Upper lobe of left lung (tissue), 6 donors: ENCODE measurements at places on chromosomes 1 and 21. TPM values are rescaled to one million over a fixed set of nuclear protein-coding genes. Genes with fewer than 3 reads are reported as not detected.
A peak's percentile ranks its signal among the peaks of the same experiment; 100 is the strongest.

TMEM82 gene
- not detected for total RNA-seq

S100A3 gene
- 2.0 TPM for total RNA-seq

ACTN2 gene
- total RNA-seq, result 1.4 TPM

- peaks cover 16% of the 10 kb centered on the region for H3K4me1 ChIP-seq
- H3K4me3 ChIP-seq, result peak overlapping the region; percentile 44
- H3K27ac ChIP-seq, result peak overlapping the region; percentile 64
Observed at GRCh38 chr1:36401602-36402503, 4.1 kb upstream of the LSM10 start.

DNA sequence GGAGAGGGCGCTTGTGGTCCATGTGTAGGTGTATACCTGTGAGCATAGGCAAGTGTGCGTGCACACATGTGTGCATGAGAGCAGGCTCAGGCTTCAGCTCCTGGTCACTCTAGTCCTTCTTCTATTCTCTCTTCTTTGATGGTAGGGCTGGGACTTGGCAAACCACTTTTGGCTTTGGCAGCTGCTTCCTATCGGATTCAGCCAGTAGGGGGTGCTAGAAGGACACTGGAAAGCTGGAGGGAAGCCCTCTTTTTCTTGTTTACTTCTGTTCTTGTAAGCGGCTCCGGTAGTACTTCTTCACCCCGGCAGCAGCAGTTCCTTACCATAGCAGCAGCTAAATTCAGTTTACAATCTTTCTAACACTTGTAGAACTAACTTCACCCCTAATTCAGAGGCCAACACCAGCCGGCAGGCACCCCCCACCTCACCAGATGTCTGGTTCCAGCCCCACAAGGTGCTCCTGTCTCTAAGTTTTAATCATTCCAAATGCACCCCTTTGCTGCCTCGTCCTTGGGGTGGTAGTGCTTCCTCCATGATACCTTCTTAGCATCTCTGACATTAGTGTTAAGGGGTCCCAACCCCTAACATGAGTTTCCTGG lies 25.1 kb downstream of the NENF start:
- H3K36me3 ChIP-seq, result no peaks in the 10 kb centered on the region
- no peak for DNase-seq
- peaks cover 10% of the 10 kb centered on the region for H3K4me1 ChIP-seq
- no peaks in the 10 kb centered on the region for H3K27me3 ChIP-seq

GRCh38 chr1:33088119-33088906 lies 7.4 kb downstream of the AZIN2 start:
- no peak overlapping the region for H3K27ac ChIP-seq
- H3K4me1 ChIP-seq, result no peaks in the 10 kb centered on the region
- no peak for DNase-seq

DNA sequence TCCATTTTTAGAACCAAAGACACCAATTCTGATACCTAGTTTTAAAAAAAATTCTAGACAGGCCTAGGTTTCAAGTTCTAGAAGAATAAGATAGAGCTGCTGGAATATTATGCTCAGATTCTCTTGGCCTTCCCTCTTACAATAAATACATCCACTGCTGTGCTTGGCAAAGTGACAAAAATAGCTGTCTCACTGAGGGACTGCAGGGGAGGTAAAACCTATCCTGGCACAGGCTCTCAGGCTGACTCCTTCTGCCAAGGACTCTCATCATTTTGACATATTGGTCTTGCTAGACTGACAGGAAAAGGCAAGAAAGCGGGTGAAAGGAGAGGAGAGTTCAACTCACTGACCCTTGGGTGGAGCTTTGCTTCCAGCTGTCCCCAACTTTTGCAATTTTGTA lies 197.0 kb upstream of the LHX8 start:
- H3K4me3 ChIP-seq, result no peak overlapping the region
- DNase-seq, result no peak
- H3K27ac ChIP-seq, result no peak overlapping the region
- no peaks in the 10 kb centered on the region for H3K36me3 ChIP-seq
- H3K27me3 ChIP-seq, result no peaks in the 10 kb centered on the region

DNA sequence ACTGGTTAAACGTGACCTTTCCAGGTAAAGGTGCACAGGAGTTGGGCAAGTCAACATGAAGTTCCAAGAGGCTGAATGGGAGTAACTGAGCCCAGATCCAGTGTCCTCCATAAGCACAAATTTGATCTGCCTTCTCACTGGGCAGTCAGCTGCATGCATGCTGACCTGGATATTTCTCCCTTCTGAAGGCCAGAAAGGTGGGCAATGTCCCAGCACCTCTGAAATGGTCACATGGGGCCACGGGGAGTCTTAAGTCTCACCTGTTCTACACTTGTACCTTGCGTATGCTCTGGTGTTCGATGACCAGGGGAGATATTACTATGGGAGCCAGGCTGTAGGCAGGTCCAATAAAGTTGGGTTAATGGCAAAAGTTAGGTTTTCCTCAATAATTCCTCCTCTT lies 240.2 kb downstream of the SIPA1L2 start:
- H3K4me3 ChIP-seq, result no peak overlapping the region
- DNase-seq, result no peak
- H3K36me3 ChIP-seq, result no peaks in the 10 kb centered on the region

- no peak for DNase-seq
- H3K4me3 ChIP-seq, result no peak overlapping the region
- H3K4me1 ChIP-seq, result no peaks in the 10 kb centered on the region
- H3K27ac ChIP-seq, result no peak overlapping the region
- no peaks in the 10 kb centered on the region for H3K36me3 ChIP-seq
Observed at GRCh38 chr1:169308313-169309039, 59.1 kb downstream of the NME7 start.

DNA sequence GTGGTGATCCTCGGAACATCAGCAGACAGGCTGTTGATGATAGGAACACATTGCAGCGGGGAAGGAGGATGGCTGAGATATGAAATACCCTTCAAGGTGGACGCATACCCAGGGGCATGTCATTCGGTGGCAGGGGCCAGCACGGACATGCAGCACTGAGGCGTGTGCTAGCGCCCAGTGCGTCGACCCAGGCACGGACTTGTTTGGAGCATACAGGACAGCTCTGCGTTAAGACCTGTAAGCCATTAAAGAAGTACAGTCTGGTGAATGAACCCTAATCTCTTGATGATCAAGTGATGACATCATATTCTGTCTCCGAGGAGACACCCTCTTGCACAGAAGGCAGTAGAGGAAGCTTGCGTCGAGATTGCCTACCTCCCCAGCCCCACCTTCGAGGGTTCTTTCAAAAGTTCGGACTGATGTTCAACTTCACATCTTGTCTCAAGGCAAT lies 63.6 kb upstream of the KIF26B start:
- H3K4me3 ChIP-seq, result no peak overlapping the region
- no peaks in the 10 kb centered on the region for H3K4me1 ChIP-seq
- H3K36me3 ChIP-seq, result no peaks in the 10 kb centered on the region
- H3K27me3 ChIP-seq, result no peaks in the 10 kb centered on the region
- peak overlapping the region; percentile 27 for H3K27ac ChIP-seq

DNA sequence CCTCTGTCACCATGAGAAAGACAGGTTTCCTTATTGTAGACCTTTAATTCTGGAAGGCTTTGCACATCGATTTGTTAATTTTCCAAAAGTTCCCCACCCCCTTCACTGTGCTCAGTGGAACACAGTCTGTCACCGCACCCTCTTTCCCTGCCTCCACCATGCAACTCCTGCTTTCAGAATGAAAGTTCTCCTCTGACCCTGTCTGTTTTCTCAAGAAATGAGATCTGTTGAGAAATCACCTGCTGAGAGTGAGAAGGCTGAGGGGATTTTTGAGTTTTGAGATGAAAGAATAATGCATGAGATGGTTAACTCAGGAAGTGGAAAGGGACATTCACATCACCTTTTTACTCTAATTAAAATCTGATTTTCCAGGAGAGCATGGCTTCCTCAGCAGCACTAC lies 99.6 kb downstream of the CYYR1 start:
- no peaks in the 10 kb centered on the region for H3K27me3 ChIP-seq
- no peaks in the 10 kb centered on the region for H3K4me1 ChIP-seq
- DNase-seq, result no peak
- H3K36me3 ChIP-seq, result no peaks in the 10 kb centered on the region
- no peak overlapping the region for H3K27ac ChIP-seq

GRCh38 chr1:74057719-74058118 lies 140.3 kb downstream of the LRRIQ3 start:
- H3K36me3 ChIP-seq, result no peaks in the 10 kb centered on the region
- H3K4me3 ChIP-seq, result no peak overlapping the region
- H3K27me3 ChIP-seq, result no peaks in the 10 kb centered on the region
- no peak for DNase-seq

GRCh38 chr1:88813471-88813870 lies 77.9 kb downstream of the GTF2B start:
- no peaks in the 10 kb centered on the region for H3K27me3 ChIP-seq
- H3K36me3 ChIP-seq, result peaks cover 2% of the 10 kb centered on the region
- no peak for DNase-seq
- no peak overlapping the region for H3K27ac ChIP-seq
